RCC 7860 (cell line): ENCODE measurements at places on chromosomes 11 and 22.
A peak's percentile ranks its signal among the peaks of the same experiment; 100 is the strongest.

- DNase-seq, result no peak
Observed at GRCh38 chr11:3197044-3197695, 21.4 kb downstream of the MRGPRG start.

DNA sequence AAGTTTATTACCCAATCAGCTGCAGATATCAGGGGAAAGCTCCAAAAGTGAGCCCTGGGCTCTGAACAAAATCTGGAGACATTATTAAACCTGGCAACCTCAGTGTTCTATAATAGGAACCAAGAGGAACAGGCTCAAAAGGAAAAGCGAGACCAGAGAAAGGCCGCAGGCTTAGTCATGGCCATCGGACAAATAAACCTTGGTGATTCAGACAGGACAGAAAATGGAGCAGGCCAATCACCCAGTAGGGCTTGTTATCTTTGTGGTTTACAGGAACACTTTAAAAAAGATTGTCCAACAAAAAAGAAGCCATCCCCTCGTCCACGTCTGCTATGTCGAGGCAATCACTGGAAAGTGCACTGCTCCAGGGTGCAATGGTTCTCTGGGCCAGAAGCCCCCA, 7.7 kb upstream of the PANX1 start:
- DNase-seq, result peak; percentile 23

- no peak for DNase-seq
Observed at GRCh38 chr11:36436064-36436463, 74.0 kb downstream of the TRAF6 start.

GRCh38 chr11:108576523-108576922, 17.0 kb downstream of the EXPH5 start:
- DNase-seq, result no peak

GRCh38 chr11:116371146-116371545, 401.6 kb downstream of the BUD13 start:
- no peak for DNase-seq

- no peak for DNase-seq
Observed at GRCh38 chr11:119167933-119168332, 592 bp upstream of the NLRX1 start.

- DNase-seq, result peak; percentile 38
Observed at GRCh38 chr22:37681001-37681424, 5.1 kb upstream of the NOL12 start.

GRCh38 chr11:86151174-86152005, 82.5 kb upstream of the PICALM start:
- DNase-seq, result peak; percentile 79

DNA sequence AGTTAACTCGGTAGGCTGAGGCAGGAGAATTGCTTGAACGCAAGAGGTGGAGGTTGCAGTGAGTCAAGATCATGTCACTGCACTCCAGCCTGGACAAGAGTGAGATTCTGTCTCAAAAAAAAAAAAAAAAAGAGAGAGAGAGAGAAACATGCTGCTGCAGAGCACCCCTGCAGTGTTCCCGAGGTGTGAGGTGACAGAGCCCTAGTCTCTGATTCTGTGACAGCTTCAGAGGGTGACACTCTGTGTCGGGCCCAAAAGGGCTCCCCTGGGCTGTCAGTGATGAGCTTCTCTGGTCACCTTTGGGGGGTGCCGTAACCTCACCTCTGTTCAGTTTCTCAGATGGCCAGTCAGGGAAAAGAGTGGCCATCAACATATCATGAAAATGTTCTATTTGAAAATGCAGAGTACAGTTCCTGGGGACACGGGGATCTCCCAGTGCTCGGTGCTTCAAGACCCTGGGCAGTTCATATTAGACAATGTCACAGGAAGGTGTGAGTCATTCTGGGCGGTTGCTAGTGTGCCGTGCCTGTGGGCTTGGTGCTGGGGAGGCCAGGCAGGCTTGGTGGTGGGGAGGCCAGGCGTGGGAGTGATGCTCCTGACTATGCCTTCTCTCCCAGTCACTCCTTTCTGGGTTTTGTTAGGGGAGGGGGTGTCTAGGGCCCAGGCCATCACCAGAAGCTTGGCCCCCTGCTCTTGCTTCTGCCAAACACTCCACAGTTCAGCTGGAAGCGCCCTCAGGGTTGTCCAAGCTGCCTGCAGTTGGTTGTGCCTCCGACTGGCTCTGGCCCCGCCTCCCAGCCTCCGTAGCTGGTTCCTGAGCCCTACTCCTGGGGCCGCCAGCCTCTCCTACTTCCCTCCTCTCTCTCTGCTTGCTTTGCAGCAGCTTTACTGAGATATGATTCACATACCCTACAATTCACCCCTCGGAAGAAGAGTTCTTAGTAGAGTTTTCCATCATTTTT, 52.5 kb upstream of the CLDN5 start:
- peak; percentile 80 for DNase-seq

DNA sequence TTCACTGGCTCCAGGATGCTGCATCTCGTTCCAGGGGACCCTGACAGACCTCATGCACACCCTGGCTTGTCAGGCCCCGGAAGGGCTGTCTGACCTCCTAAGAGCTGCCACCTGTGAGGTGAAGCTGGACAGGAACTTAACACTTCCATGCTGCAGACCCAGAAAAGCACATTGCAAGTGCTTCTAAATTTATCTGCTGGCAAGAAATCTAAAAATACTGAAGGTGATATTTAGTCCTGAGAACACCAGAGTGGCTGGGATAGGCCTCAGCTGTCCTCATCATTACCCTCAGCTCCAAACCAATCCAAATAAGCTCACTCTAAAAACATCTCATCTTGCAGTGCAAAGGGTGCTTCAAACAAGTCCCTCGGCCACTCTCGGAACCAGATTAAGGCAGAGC, 46.7 kb downstream of the ABTB2 start:
- no peak for DNase-seq

GRCh38 chr22:23700706-23701105, 9.9 kb downstream of the RGL4 start:
- DNase-seq, result no peak

GRCh38 chr11:85602526-85603213, 24.5 kb downstream of the DLG2 start:
- no peak for DNase-seq

DNA sequence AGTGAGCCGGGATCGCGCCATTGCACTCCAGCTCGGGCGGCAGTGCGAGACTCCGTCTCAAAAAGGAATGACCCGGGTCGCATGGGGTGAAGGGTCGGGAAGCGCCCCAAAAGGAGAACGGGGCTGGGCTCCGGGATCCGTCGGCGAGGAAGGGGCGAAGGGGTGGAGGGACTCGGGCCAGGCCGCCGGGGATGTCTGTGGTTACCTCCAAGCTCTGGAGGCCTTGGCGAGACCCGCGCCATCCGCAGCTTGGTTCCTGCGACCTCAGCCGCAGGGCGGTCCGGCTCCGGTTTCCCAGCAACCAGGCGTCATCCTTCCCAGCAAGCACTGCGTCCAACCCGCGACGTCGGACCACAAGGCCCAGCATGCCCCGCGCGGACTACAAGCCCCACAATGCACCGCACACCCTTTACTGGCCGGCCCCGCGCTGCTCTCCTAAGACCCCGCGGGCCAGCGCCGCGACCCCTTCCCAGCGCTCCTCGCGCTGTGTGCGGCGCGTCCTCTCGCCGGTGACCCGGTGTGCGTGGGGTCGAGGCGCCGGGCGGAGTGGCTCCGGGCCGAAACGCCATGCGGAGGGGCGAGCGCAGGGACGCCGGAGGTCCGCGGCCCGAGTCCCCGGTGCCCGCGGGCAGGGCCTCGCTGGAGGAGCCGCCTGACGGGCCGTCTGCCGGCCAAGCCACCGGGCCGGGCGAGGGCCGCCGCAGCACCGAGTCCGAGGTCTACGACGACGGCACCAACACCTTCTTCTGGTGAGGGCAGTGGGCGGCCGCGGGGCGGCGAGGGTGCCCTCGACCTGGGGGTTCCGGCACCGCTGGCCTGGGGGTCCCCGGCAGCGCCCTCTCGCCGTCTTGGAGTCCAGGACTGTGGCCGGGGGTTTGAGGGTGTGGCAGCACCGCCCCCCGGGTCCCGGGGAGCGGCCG, at the start of gene PTDSS2:
Gene PTDSS2, plus strand, starts transcription at position 391 of the 920 bp plus-strand sequence. Its CDS starts 177 bp downstream, at position 568.
- peak; percentile 83 for DNase-seq
